ENCODE measurements at places on chromosomes 6 and 20.

DNA sequence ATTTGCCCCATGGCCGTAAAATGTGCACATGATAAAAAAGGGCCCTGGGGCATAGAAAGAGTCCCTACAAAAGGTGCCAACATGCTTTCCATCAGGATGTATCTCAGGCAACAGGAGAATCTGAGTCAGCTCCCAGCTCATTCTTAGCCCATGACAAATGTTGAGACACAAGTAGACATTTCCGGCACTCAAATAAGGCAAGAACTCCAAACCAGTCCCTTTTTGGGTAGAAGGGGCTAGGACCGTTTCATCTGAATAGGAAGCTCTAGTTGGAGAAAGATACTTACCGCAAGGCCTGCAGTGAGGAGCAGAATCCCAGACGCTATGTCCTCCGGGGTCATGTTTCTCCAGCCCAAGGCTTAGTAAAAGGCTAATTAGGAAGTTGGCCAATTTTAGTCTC lies 261.0 kb upstream of the RIN2 start:
- DNase-seq: no peak

- DNase-seq: no peak
Observed at GRCh38 chr20:37494301-37494700, 26.7 kb upstream of the NNAT start.

GRCh38 chr6:166782520-166782919 lies 155.5 kb upstream of the RPS6KA2 start:
- DNase-seq: no peak

GRCh38 chr6:4936681-4937041 lies 67.2 kb downstream of the RPP40 start:
- DNase-seq: no peak

GRCh38 chr6:90197854-90198496 lies 98.7 kb downstream of the BACH2 start:
- DNase-seq: no peak

DNA sequence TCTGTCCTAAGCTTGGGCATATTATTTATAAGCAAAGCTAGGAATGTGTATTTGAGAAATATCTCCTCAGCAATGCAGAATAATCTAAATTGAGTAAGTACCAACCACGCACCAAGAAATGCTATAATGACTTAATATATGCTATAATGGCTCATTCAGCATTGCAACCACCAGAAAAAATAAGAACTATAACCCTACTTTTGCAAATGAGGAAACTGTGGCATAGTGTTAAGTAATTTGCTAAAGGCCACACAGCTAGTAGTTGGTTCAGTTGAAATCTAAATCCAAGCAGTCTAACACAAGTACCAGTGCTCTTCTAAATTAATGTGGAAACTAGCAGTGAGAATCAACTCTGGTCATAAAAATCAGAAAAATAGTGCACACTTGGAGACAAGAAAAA lies 35.7 kb downstream of the HBS1L start:
- no peak for DNase-seq

DNA sequence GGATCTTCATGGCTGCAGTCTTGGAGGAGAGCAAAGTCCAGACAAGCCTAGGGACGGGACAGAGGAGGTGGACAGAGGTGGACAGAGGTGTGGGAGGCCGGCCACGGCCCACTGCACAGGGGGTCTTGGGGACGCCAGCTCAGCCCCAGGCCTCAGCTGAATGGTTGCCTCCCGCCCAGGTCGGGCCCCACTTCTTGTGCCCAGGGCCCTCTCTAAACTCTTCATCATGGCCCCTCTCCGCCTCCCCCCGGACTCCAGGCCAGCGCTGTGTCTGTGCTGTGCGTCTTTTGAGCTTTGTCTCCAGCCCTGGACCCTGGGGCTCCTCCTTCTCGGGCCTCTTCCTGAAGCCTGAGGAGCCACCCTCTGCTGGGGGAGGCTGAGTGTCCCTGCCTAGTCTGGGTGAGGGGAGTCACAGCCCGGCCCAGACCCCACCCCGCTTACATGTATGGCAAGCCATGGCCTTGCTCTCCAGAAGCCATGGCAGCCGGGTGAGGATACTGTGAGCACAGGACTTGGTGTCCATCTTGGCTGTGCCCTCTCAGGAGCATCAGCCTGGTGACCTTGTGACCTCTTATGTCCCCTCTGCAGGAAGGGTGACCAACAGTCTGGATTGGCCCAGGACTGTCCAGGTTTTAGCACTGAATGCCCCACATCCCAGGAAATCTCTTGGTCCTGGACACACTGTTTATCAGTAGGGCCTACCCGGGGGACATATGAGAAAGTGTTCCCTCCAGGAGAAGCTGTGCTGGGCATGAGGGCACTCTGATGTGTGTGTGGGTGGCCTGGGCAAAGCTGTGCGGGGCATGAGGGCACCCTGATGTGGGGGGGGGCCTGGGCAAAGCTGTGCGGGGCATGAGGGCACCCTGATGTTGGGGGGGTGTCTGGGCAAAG lies 9.4 kb upstream of the NPBWR2 start:
- no peak for DNase-seq

DNA sequence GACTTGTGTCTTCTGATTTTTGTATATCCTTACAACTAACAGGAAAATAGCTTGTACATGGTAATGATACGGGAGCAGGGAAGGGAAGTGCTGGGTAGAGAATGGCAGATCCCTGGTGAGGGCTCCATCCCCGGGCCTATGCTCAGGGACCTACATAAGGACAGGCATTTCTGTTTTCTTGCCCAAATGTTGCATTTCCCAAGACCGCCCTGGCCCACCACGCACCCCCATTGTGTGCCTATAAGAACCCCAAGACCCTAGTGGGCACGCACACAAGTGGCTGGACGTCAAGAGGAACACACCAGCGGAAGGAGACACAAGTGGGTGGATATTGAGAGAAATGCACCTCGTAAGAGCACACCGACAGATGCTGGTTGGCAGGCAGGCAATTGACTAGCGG lies 616.3 kb upstream of the MAN1A1 start:
- DNase-seq: no peak

DNA sequence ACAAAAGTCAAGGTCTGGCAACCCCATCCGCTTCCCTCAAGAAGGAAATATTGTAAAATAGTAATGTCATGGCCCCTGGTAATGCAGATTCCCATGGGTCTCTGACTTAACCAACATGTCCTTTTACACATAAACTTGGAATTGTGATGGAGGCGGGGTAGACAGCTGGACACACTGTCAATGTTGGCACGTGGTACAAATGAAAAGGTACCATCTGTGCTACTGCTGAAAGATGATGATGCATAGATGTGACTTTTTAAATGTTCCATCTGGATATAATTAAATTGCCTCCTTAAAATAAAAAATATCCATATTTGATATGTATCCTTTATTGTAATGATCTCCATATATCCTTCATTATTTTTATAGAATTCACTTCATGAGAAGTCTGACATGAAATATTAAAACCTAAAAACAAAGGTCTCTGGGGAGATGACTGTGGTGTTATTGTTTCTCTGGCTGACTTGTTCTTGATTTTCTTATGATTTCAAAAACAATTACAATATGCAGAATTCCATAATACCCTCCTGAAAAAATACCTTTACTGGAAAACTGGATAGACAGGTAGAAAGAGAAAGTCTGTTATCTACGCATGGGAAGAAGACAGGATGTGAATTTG lies 104.5 kb downstream of the MKKS start:
- DNase-seq: no peak

DNA sequence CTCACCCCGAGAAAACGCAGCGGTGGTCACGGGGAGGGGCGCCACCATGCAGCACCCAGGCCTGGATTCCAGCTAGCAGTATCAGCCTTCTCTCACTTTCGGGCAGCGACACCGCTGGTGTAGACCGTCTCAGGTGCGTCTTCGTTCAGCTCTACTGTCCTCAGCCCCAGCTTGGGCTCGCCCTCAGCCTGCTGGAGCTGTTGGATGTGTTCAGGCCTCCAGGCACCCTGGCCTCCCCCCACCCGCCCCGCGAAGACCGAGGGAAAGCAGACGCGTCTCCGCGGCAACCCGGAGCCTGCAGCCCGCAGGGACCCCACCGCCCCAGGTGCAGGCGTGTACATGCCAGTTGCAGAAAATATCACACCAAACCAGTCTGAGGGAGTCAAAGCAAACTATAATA lies 60.8 kb upstream of the CARMIL1 start:
- no peak for DNase-seq

GRCh38 chr20:48845721-48846306 lies 18.0 kb upstream of the PREX1 start:
- no peak for DNase-seq

DNA sequence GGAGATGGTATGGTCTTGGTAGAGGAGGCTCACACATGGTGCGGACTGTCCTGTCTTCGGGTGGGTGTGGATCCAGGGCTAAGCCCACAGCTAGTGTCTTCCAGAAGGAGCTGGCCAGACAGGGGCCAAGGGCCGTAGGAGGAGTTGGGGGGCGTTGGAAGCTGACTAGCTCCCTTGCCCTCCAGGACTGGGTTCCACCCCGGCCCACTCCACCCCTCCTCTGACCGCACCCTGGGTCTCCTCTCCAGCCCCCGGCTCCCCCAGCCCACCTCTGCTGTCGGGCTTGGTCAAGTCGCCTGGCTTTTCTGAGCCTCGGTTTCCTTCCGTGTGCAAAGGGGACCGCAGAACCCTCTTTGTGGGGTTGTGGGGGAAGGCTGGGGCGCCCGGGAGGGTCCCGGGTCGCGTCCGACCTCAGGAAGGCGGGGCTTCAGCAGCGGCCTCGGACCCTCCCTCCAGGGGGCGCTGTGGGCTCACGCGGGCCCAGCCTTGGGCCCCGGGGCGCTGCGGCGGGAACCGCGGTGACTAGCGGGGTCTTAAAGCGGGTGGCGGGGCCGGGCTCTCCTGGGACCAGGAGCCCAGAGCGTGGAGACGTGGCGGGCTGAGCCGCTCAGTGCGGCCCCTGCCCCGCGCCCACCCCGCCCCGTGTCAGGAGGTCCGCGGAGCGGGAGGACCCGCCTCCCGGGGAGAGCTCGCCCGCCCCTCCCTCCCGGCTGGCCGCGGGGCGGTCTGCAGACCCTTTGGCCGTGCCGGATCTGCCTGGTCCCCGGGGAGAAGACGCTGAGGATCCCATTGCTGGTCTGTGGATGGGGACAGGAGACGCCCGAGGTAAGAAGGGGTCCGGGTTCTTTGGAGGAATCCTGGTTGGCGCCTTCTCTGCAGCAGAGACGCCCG lies 5.4 kb downstream of the NPBWR2 start:
- no peak for DNase-seq

GRCh38 chr6:154528310-154528915 lies 17.9 kb upstream of the CNKSR3 start:
- no peak for DNase-seq

DNA sequence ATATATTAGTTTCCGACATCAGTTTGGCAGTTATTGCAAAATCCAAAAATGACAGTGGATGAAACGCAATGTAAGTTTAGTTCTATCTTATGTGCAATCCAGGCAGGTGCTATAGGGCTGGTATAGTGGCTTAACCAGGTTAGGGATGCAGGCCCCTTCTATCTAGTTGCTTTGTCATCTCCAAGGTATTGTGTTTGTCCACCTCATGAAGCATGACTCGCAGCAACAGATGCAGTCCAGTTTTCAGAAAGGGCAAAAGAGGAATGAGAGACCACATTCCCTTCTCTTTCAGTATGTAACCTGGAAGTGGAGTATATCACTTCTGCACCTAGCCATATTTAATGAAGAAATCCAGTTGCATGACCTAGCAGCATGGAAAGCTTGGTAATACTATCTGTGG lies 59.7 kb downstream of the PKIB start:
- no peak for DNase-seq

- DNase-seq: no peak
Observed at GRCh38 chr6:149026530-149026942, 279.7 kb downstream of the UST start.

DNA sequence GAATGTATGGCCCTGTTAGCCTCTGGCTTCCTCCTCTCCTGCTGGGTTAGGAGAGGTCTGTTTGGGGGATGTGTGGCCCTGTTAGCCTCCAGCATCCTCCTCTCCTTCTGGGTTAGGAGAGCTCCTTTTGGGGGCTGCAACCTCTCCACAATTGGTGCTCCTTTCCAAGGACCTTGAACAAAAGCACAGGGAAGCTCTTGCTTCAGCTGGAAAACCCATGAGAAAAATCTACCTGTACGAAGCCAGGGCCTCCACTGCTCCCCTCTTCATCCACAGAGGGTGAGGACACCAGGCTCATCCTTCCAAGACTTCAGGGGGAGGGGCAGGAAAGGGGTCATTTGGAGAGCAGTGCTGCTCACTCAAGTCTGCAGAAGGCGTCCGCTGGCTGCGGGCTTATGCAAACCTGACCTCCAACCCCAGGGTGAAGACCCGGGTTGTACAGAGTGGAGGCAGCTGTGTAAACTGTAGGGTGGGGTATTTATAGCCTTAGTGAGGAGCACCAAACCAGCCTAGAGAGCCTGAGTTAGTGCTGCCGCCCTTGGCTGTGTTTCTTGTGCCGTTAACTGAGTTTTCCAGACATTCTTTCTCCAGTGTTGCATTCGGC lies 62.1 kb downstream of the SLC24A3 start:
- no peak for DNase-seq

GRCh38 chr6:79947191-79948186 lies at the start of gene ELOVL4:
ELOVL4 (minus strand) TSS chr6:79947553; CDS start chr6:79947279, 274 bp downstream.
- DNase-seq: no peak

GRCh38 chr6:160167604-160168399 lies 46.2 kb downstream of the SLC22A1 start:
- DNase-seq: no peak

DNA sequence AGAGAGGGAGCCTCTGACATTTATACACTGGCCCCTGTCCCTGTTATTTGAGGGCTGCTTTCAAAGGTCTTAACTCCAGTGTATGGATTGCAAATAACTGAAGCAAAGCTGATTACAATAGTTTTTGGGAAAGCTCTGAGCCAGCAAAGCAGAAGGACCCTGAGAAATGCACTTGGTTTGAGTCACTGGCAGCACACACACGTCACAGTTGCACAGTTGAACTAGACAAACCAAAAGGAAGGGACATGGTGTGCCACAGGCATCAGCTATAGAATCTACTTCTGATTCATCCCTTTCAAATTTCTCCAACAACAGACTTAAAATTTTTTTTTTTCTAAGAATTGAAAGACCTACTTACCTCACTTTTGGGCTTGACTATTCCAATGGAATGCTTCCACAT lies 56.4 kb downstream of the SNRNP48 start:
- DNase-seq: no peak

DNA sequence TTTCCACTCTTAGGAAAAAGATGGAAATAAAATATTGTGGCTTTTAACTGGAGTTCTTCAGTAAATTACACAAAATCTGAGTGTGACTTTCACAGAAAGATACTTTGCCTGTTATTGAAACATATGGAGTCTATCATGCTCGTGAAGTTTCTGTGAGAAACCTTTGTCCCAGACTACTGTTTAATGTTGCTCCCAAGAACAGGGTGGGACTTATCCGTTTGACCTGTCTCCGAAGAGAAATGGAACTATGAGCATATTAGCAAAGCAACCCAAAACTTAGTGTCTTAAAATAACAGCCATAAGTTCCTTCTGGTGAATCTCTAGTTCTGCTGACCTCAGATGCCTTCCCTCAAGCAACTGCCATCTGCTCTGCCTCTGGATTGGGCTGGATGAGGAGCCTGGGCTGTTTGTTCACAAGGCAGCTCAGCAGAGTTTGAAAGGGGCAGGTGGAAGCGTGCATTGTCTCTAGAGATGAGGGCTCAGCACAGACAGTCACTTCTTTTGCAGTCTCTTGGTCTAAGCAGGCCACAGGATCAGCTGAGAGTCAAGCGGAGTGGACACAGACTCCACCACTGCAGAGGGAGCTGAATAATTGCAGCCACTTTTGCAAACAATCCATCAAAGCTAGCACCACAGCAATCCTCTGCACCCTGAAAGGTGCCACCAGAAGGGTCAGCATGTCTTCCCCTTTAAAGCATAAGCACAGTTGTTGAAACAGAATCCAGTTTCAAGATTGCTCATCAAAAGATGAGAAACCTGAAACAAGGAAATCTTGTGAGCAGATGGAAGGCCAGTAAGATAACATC lies 52.8 kb downstream of the MYB start:
- no peak for DNase-seq

Measured in esophagus squamous epithelium (tissue), 5 donors.